ENCODE measurements at places on chromosomes 2 and 18. TPM values are rescaled to one million over a fixed set of nuclear protein-coding genes. Genes with fewer than 3 reads are reported as not detected.

The HOXD3 gene
- not detected for total RNA-seq

The MLPH gene
- total RNA-seq: not detected

The CRYGD gene
- not detected for total RNA-seq

The MROH2A gene
- not detected for total RNA-seq

The COL3A1 gene
- 0.42 TPM for total RNA-seq

Data from mononuclear cell (primary cell).